ENCODE measurements at places on chromosomes 6 and 20. TPM values are rescaled to one million over a fixed set of nuclear protein-coding genes. Genes with fewer than 3 reads are reported as not detected.
A peak's percentile ranks its signal among the peaks of the same experiment; 100 is the strongest.

PIGU gene
- total RNA-seq = 21.5 TPM

FUT9 gene
- total RNA-seq = not detected

CD164 gene
- total RNA-seq = 239 TPM

FAM217A gene
- not detected for total RNA-seq

LEMD2 gene
- total RNA-seq = 51.8 TPM

GCLC gene
- 32.2 TPM for total RNA-seq

CENPW gene
- 27.4 TPM for total RNA-seq

ALDH8A1 gene
- 0.25 TPM for total RNA-seq

RBBP8NL gene
- not detected for total RNA-seq

BPIFA1 gene
- not detected for total RNA-seq

SLC17A1 gene
- not detected for total RNA-seq

PRPH2 gene
- not detected for total RNA-seq

PROCR gene
- total RNA-seq = 1.4 TPM

WFDC12 gene
- total RNA-seq = not detected

PPP1R14C gene
- not detected for total RNA-seq

GRCh38 chr6:70282919-70283461 lies 19.9 kb downstream of the COL9A1 start:
- DNase-seq = no peak

DNA sequence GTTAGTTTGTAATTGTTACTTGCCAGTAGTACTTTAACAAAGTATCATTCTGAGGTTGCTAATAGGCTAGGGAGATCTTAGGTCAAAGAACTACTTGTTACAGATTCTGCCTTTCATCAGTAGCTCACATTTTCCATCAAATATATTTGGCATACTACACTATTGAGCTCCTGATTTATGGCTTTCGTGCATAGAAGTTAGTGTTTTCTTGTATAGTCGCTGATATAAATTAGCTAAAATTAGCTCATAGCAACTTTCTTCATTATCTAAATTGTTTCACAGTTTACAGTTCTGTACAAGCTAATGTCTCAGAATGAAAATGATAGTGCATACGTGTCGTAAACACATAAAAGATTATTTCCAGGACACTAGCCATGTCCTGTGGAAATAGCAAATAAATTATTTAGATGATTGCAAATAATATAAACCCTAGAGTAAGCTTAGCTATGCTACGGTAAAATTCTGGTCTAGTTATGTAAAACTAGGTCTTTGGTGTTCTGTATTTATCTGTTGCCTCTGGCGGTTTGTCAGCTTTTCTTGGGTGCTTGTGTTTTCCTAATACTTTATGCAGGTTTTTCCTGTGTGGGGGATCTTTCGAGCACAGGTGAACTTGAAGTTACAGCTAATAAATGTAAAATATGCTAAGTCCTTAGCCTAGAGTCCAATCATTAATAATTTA lies 15.1 kb downstream of the PDE7B start:
- DNase-seq = no peak

- DNase-seq = no peak
These were observed 20.5 kb upstream of the CRISP3 start for GRCh38 chr6:49764571-49765236.

DNA sequence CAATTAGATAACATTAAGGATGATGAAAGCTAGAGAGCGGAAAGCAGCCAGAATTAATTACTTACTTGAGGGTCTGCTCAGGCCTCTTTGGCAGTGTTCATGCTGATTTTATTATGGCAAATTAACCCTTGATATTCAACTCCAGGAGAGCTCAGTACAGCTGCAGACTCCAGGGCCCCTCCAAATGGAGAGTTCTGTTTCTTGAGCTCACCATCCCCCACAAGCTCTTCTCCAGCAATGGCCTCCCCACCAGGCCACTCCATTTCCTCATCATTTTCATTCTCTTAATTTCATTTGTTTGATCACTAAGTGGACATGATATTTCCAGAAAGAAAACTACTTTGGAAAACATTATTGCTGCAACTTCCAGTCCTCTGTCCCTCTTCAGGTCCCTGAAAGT lies 513.3 kb upstream of the NOX3 start:
- DNase-seq = no peak

DNA sequence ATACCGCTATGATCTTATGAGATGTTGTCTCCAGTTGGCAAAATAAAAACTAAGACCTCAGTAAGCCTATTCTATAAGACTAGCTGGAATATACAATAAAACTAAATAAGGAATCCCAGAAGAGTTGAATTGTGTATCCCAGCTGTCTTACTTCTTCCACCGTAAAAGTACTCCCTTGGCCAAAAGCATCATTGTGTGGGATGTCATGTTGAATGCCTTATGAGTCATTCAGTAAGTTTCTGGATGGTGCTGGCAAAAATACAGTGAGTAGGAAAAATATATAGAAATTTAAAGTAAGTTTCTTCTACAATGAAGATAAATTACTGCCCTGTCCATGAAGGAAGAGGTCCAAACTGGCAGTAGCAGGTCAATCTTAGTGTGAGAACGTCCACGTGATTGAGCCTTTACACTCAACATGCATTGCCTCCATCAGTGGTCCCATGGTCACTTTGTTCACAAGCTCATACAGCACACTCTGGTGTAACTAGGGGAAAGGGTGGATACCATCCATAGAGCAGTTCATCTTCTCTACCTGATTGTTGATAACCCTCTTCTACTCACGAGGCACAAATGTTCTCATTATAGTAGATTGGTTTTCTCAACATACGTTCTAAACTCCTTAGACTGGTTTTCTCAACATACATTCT lies 13.7 kb upstream of the ZNF318 start:
- no peak for DNase-seq

GRCh38 chr6:170314983-170315382 lies 8.4 kb downstream of the FAM120B start:
- no peak for DNase-seq

DNA sequence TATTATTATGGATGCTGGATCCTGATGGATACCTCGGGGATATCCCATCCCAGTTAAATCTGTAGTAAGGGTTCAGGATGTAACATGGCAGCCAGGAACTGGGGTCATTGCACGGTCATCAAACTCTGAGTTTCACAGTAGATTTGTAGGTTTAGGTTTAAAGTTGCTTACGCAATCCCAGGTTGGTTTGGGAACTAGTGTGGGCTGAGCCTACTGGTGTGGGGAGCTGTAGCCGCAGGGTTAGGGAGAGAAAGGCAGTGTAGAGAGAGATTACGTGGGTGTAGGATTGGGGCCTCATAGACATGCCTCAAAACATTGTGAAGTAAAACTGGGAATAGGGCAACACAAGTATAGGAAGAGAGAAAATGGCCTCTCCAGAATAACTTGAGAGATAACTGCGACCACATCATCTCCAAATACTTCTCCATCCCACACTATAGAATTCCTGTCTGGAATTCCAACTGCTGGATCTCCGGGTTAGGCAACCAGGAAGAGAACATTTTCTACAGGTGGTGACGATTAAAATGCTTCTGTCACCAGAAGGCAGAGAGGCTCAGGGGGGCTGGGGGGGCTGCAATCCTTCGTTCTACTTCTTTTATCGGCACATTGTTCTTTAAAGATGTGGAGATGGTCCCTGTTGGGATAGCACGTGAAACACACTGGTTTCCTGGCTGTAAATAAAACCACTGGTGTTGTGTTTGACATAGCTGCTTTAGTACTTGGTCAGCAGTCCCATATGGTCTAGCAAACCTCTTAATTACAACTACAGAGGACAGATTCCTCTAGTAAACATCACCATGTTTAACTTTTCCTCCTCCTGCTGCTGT lies 44.9 kb upstream of the TMEM170B start:
- DNase-seq = no peak

GRCh38 chr6:30554962-30555815 lies 1.1 kb downstream of the GNL1 start:
- peak; percentile 11 for DNase-seq

- DNase-seq = no peak
These were observed 88.9 kb upstream of the SNAP25 start for GRCh38 chr20:10129749-10130148.

DNA sequence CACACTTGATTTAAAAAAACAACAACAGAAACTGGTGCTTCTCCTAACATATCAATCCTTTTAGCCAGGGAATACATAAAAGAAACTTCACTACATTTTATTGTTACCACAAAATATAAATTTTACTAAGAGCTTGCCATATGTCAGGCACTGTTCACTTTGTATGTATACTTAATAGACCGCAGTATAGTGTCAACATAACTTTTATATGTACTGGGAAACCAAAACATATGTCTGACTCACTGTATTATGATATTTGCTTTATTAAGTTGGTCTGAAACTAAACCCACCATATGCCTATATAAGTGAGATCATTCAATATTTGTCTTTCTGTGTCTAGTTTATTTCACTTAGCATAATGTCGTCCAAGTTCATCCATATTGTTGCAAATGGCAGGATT lies 108.4 kb downstream of the KLHL32 start:
- no peak for DNase-seq

DNA sequence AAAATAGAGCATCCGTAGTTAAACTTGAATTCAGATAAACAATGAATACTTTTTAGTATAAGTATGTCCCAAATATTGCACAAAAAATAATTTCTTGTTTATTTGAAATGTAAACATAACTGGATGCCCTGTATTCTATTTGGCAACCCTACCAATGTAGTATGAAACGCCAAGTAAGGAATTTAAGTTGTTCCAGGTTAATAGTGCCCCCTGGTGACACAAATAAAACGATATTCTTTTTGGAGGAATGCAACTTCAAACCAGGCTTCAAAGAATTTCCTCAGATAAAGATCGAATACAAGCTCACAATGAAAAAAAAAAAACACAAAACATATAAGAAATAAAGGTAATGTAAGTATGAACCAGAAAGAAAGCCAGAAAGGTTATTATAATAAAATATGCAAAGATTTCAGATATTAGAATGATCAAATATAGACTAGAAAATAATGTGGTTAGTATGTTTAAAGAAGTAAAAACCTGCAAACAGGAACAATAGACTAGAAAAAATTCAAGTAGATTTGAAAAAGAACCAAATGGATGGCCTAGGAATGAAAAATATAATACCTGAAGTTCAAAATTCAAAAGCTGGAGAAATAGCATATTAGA lies 18.4 kb upstream of the AKAP7 start:
- DNase-seq = no peak

GRCh38 chr6:150826788-150827187 lies 38.7 kb upstream of the MTHFD1L start:
- DNase-seq = no peak

- DNase-seq = no peak
These were observed 208.1 kb downstream of the ARID1B start for GRCh38 chr6:156985309-156985708.

GRCh38 chr6:163389354-163389753 lies 25.2 kb upstream of the QKI start:
- no peak for DNase-seq

- DNase-seq = no peak
These were observed 20.3 kb downstream of the CCDC167 start for GRCh38 chr6:37479266-37479854.

- DNase-seq = no peak
These were observed 164.3 kb upstream of the SOX4 start for GRCh38 chr6:21429291-21429690.

GRCh38 chr6:142853244-142854180 lies 91.5 kb downstream of the HIVEP2 start:
- no peak for DNase-seq

GRCh38 chr6:98593676-98594075 lies 240.7 kb upstream of the POU3F2 start:
- no peak for DNase-seq

GRCh38 chr20:14955399-14955798 lies 618.0 kb upstream of the FLRT3 start:
- DNase-seq = no peak

- no peak for DNase-seq
These were observed 12.8 kb upstream of the MANBAL start for GRCh38 chr20:37276494-37277252.

DNA sequence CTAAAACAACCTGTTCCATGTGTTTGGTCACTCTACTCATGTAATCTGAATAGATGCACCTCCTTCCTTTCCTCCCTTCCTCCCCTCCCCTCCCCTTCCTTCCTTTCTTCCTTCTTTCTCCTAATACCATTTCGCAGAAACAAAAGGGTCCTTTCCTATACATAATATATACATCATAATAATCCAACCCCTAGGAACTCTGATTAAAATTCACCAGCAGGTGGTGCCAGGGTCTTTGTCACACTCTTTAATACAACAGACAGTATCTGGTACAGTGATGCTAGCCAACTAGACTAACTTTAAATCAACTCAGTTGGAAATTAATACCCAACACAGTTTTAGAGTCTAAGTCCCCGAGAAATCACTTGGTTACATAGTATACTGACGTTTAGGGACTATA lies 181.2 kb upstream of the SHLD1 start:
- DNase-seq = peak; percentile 42

- no peak for DNase-seq
These were observed 4.4 kb upstream of the LAMA4 start for GRCh38 chr6:112258642-112259336.

GRCh38 chr6:17102258-17102870 lies 514 bp downstream of the STMND1 start:
- DNase-seq = no peak

DNA sequence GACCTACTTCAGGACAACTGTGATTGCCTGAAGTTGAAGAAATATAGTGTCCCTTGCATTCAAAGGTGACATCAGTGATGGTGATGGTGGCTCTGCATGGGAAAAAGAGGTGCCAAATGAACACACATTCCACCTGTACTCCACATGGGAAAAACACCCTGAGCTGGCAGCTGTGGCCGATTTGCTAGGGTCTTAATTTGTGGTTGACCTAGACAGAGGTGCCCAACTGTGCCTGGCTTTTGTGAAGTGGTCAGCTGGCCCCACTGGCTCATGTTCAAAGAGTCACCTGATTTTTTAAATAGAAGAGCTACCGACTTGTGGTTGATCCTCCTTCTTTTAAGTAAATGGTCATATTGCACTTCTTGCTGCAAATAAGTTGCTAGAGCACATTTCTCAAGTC lies 7.6 kb upstream of the GCNT2 start:
- no peak for DNase-seq

GRCh38 chr6:111011360-111012142 lies 29.7 kb downstream of the RPF2 start:
- DNase-seq = no peak

DNA sequence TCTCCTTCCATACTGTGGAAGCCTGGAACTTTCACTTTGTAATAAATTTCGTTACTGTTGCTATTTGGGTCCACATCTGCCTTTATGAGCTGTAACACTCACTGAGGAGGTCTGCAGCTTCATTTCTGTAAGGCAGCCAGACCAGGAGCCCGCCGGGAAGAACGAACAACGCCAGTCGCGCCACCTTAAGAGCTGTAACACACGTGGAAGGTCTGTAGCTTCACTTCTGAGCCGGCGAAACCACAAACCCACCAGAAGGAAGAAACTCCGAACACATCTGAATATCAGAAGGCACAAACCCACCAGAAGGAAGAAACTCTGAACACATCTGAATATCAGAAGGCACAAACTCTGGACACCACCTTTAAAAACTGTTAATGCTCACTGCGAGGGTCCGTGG lies 589.9 kb upstream of the SLC35B3 start:
- DNase-seq = no peak

- no peak for DNase-seq
These were observed 442.1 kb downstream of the BCKDHB start for GRCh38 chr6:80548532-80548931.

GRCh38 chr20:38303908-38304379 lies at the start of gene BPI:
TSS of gene BPI (plus strand) at chr20:38304156. CDS start at chr20:38304224, 68 bp downstream.
- DNase-seq = no peak
